ENCODE measurements at places on chromosomes 1 and 21.

DNA sequence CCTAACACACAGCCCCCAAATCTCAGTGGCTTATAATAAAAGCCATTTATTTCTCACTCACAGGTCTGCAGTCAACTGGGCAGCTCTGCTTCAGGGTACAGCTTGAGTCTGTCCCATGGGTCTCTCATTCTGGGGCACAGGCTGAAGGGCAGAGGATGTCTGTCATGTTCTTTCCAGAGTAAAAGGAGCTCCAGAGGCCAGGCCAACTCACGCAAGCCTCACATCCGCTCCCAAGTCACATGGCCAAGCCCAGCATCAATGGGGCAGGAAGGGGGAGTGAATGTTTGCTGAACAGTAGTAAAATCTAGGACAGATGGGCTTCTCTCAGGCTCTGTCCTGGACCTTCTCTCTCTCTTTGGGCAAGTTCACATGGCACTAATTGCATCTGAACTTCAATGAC lies 7.1 kb upstream of the SSBP3 start:
- no peak for DNase-seq

DNA sequence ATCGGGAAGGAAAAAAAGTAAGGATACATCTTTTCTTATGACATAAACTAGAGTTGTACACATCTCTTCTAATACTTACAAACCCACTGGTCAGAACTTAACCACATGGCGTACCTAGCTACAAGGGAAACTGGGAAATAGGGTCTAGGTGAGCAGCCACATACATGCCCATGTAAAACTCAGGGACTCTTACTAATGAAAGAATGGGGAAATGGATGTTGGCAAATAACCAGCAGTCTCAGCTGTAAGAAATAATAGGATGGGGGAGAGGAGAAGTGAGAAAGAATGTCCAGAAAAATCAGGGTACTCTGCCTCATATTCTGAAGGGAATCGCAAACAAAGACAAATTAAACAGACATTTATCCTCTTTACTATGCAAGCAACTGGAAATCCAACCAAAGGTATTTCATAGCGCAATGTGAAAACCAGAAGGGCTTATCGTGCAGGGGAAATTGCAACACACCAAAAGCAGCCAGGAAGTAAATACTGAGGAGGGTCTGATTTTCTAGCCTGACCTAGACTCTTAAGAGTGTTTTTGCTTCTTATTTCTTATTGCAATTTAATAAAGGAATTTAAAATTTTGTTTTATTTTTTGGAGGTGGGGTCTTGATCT lies 17.5 kb downstream of the GTF2B start:
- no peak for DNase-seq

- no peak for DNase-seq
These were observed 3.4 kb downstream of the ATP13A2 start for GRCh38 chr1:17008208-17008855.

GRCh38 chr1:204726478-204726877 lies 40.9 kb upstream of the LRRN2 start:
- no peak for DNase-seq

GRCh38 chr1:95951371-95952102 lies 717.5 kb downstream of the RWDD3 start:
- no peak for DNase-seq

DNA sequence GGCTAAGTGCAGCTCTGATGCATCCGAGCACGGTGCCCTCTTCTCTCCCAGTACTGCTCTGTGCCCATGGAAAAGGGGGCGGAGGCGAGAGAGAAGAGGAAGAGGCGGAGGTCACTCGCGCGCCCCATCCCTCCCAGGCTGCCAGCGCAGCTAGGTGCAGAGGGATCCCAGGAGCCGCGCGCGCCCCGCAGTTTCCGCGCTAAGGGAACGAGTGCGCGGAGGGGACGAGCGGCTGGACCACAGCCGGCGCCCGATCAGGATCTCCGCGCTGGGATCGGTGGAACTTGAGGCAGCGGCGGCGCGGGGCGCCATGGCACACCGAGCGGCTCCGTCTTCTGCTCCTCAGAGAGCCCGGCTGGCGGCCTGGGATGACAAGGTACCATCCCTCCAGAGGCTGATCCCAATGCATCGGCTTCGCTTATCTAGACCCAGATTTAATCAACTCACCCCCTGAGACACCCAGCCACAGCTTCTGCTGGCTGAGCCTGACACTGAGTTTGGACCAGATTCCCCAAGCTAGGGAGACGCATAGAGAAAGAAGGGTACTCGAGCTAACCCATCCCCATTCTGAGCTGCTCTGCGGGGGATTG lies at the start of gene PTGFR:
Gene PTGFR (plus strand): TSS at position 114 of the 590 bp plus-strand sequence. CDS start 1,770 bp downstream, outside the sequence.
- no peak for DNase-seq

DNA sequence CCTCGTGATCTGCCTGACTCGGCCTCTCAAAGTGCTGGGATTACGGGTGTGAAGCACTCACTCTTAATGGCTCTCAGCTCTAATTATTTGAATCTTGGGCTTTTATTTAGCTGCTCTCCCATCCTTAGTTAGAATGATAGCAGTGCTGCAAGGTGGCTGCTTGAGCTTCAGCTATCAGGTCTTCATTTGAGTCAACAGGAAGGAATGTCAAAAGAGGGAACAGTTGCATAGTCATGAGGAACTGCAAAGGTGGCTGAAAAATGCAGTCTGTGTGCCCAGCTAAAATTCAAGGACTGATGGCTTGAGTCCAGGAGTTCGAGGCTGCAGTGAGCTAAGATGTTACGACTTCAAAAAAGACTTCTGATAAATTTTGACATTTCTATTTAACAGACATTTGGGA lies 55.6 kb downstream of the UCK2 start:
- DNase-seq = no peak

GRCh38 chr1:206809504-206810084 lies 37.3 kb upstream of the IL10 start:
- DNase-seq = no peak

GRCh38 chr1:22529901-22530621 lies 33.2 kb upstream of the EPHA8 start:
- no peak for DNase-seq

GRCh38 chr1:228207851-228208821 lies at the start of gene OBSCN:
Gene OBSCN (plus strand): TSS chr1:228208044. CDS start chr1:228211784, 3,740 bp downstream.
- no peak for DNase-seq

DNA sequence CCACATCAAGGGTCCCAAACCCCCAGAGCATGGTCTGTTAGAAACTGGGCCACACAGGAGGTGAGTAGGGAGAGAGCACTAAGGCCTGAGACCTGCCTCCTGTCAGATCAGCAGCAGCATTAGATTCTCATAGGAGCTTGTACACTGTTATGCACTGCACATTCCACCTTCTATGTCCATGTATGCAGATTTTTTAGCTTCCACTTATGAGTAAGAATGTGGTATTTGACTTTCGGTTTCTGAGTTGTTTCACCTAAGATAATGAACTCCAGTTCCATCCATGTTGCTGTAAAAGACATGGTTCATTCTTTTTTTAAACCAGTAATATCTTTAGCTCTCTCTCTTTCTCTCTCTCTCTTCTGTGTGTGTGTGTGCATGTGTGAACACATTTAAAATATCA lies 663 bp upstream of the GBP6 start:
- no peak for DNase-seq

GRCh38 chr1:15075817-15076216 lies 77.7 kb upstream of the TMEM51 start:
- no peak for DNase-seq

DNA sequence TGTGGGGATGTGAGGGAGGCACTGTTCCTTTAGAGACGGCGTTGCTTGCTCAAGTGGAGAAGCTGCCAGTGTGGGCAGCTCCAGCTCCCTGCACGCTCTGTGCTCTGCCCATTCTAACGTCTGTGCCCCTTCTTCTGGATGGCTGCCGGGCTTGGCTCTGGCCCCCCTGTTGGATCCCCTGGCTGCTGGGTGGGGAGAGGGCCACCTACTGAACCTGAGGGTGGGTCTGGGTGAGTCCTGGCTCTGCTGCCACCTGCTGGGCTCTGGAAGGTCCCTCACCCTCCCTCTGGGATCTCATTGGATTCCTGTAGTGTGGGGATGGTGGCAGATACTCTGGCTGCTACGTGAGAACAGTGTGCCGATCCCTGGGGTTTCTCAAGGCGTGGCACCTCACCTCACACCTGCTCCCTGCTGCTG lies 5.0 kb downstream of the PFKL start:
- peak; percentile 29 for DNase-seq

GRCh38 chr1:96568639-96569038 lies 152.9 kb upstream of the PTBP2 start:
- no peak for DNase-seq

DNA sequence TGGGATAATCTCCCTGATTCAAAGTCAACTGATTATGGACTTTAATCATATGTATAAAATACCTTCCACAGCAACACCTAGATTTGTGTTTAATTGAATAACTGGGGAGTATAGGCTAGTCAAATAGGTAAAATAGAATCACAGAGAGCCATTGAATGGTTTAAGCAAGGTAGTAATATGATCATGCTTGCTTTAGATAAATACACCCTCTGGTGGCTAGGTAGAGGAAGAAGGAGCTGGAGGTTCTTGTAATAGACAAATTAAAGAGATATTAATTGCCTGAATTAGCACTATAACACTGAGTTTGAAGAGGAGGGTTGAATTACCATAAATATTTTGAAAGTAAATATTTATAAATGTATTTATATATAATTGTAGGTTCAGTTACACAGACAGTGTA lies 40.3 kb downstream of the DIRAS3 start:
- peak; percentile 11 for DNase-seq

DNA sequence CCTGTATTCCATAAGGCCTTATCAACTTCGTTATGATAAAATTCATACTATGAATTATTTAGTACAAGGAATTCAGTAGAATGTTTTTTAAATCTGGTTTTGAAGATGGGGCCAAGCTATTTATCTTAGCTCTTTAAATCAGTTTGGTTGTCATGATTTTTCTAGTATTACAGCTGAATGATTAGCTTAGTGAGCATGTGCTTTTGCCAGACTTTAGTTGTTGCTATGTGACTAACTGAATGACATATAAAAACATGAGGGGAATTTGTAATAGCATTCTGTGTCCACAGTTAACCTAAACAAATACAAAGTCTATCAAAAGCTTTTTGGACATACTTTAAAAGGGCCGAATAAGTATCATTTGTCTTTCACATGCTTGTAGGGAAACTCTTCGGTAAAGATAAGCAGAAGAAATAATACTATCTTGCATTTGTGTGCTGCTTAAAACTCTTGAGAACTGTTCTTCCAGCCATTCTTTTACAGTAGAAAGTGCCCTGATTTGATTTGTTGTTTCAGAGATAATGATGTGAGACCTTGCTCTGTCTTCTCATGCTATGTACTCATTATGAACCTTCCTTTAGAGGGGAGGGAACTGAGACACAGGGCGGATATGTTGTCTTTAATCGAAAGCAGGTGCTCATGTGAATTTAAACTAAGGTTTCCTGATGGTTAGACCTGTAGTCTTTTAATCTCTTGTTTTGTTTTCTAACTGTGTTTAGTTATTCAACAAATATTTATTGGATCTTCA lies 18.8 kb downstream of the NEK7 start:
- no peak for DNase-seq

- no peak for DNase-seq
These were observed 22.7 kb upstream of the CCSAP start for GRCh38 chr1:229365569-229365968.

DNA sequence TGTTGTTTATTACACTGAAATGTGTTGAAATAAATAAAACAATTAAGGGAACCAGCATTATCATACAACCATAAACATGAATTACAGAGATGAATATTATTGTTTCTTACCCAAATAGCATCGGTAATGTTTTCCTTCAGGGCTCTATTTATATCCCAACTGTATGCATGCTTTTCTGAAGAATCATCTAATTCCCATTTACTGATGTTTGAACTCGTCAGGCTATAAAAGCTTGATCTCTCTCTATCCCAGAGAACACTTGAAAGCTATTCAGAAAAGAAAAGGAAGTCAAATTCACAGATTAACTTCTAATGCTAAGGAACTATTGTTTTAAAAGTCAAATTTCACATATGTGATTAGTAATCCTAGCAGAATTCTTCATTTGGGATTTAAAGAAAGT lies 12.4 kb downstream of the NUP133 start:
- no peak for DNase-seq

DNA sequence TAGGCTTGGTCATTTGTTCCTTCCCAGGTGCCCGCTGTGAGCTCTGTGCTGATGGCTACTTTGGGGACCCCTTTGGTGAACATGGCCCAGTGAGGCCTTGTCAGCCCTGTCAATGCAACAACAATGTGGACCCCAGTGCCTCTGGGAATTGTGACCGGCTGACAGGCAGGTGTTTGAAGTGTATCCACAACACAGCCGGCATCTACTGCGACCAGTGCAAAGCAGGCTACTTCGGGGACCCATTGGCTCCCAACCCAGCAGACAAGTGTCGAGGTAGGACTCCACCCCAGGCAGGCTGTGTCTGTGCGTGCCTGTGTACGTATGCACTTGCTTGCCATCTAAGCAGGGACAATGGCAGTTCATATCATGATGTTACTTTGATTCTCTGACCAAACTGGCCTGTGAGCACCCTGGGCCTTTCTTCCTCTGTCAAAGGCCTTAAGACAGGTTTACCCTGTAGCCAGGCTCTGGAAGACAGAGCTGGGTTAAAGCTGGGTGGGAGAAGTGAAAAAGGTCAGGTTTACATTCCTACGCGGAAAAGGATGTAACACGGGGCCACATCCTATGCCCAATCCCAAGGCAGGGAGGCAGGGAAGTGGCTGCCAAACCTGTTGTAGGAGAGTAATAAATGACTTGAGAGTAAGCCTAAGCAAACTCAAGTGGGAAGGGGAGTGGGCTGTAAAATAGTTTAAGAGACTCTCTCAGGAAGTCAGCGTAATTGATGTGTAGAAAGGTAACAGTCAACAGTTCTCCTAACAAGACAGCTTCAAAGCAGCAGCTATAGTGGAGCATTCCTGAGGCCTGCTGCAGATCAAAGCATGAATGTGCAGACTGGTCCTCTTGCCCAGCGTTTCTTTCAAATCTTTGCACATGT lies 42.5 kb downstream of the LAMC2 start:
- no peak for DNase-seq

GRCh38 chr1:205812271-205812877 lies 624 bp downstream of the SLC41A1 start:
- DNase-seq = no peak

- no peak for DNase-seq
These were observed 53.3 kb upstream of the BOLA1 start for GRCh38 chr1:149846042-149846441.

All from NCI-H1436 (cell line).